ENCODE measurements at places on chromosomes 4 and X.

GRCh38 chr4:67437974-67438713 is 107.2 kb downstream of the CENPC start:
- no peak for DNase-seq

- no peak for DNase-seq
These were observed 87.6 kb upstream of the PLAC1 start for GRCh38 chrX:134745636-134746409.

GRCh38 chrX:23623797-23624196 is 43.5 kb upstream of the PRDX4 start:
- DNase-seq = no peak

- peak; percentile 14 for DNase-seq
These were observed 35.8 kb upstream of the PRDM8 start for GRCh38 chr4:80161413-80162058.

DNA sequence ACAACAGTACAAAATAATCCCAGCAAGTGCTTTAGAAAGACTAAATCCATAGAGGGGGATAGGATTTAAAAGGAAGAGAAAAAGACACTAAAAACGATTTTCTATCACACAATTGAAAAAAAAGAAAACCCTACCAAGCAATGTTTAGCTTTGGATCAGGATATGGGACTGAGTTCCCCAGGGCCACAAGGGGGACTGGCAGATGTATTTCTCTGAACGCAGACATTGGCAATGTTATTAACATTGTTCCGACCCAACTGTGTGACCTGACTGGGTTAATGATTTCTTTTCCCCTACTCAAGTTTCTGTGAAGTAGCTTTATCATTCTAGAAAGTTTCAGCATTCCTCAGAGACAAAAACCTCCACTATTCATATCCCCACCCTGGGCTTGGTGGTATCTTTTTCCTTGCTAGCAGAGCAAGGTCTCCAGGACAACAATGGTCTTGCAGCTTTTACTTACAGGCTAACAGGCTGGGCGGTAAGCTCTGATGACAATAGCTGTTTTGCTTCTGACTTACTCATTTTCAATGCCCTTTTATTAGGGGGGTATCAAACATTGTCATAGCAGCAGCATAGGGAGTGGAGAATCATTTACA is 25.8 kb downstream of the SLC7A11 start:
- no peak for DNase-seq

DNA sequence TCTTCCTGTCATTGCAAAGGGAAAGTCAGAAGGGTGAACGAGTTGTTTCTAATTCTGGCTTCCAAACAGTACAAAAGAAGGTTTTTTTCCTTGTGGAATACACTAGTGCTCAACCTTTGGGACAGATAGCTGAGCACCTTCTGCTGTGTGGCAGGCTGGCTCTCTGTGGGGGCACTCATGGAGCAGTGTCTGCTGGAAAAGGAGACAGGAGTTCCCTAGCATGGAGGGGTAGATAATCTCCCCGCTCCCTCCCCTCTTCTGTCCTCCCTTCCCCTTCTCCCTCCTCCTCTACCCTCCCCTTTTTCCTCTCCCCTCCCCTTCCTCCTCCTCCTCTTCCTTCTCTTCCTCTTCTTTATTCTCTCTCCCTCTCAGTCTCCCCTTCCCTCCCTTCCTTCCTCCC is 62.4 kb upstream of the MTM1 start:
- DNase-seq = no peak

DNA sequence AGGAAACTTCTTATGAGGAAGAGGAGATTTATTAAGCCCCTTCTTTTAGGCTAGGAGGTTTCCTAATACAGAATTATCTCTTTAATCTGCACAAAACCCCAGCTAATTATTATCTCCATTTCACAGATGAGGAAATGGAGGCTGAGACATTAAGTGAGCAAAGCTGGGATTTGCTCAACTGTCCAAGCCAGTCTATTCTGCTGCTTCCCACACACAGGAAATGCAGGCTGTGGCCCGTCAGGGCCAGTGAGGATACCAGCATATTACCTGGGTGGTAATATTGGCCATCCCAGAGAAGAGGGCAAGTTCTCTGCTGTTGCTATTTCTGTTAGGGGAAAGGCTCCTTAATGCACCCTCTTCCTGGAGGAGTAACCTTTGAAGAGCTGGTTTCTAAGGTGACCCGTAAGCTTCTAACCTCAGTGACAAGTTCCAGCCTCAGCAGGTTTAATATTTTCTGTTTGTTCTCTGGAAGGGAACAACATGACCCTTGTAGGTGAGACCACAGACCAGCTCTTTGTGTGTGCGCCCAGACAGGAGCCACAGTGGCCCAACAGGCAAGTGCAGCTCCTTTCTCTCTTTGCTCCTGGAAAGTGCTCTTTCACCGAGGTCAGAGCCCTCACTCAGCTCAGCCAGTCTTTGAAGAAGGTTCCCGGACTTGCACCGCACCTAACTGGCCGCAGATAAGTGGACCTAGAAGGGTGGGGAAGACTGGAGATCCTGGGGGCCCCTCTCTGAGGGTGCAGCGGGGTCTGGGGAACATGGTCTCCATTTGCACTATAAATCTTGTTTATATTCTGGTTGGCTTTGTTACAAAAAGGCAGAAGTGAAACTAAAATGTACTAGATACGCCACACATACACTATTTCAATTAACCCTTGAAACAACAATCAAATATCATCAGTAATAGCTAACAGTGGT is 35.5 kb downstream of the TBC1D9 start:
- peak; percentile 47 for DNase-seq

- DNase-seq = peak; percentile 26
These were observed 650.2 kb upstream of the DIPK2B start for GRCh38 chrX:45850775-45851433.

- no peak for DNase-seq
These were observed 56.7 kb downstream of the DOCK11 start for GRCh38 chrX:118552121-118552900.

- peak; percentile 82 for DNase-seq
These were observed 27.9 kb upstream of the TMSB4X start for GRCh38 chrX:12946838-12947544.

GRCh38 chr4:124334119-124334518 is 378.4 kb downstream of the ANKRD50 start:
- peak; percentile 36 for DNase-seq

DNA sequence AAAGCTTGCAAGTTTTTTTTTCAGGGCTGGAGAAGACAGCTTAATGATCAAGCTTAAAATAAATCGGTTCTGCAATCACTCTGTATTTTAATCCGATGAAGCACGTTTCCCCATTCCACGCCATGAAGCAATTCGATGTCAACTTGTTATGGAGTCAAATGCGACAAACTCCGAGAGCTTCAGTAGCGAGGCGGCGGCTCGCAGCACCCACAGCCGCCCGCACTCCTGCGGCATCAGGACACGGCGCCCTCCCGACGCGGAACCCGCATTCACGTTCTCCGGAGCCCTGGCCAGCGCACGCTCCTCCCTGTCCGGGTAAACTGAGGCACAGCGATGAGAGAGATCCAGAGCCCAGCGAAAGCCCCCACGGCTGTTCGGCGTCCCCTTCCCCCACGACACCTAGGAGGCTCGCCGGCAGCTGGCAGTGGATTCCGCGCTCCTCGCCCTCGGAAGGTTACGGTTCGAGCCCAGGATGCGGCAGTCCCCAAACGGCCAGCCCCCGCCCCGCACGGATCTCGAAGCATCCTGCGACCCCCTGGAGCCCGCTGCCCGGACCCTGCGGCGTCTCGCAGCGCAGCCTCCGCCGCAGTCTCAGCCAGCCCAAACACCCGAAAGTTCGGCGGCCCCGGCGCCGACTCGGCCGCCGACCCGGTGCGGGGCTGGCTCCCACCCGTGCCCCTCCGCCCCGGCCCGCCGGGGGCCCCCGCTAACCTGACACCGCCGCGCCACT is 507 bp downstream of the MFAP3L start:
- no peak for DNase-seq

- no peak for DNase-seq
These were observed 66.0 kb upstream of the PHOX2B start for GRCh38 chr4:41814565-41814964.

DNA sequence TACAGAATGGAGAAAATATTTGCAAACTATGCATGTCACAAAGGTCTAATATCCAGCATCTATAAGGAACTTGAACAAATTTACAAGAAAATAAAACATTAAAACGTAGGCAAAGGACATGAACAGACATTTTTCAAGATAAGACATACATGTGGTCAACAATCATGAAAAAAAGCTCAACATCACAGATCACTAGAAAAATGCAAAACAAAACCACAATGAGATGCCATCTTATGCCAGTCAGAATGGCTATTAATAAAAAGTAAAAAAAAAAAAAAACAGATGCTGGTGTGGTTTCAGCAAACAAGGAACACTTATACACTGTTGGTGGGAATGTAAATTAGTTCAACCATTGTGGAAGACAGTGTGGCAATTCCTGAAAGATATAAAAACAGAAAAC is 75.8 kb upstream of the IL13RA2 start:
- no peak for DNase-seq

GRCh38 chr4:184028561-184029374 is 123.7 kb downstream of the STOX2 start:
- DNase-seq = peak; percentile 8

GRCh38 chrX:38654302-38654701 is 93.0 kb downstream of the TSPAN7 start:
- peak; percentile 37 for DNase-seq

- DNase-seq = no peak
These were observed 1258.4 kb downstream of the FAM133A start for GRCh38 chrX:94932278-94932965.

GRCh38 chr4:40401631-40402030 is 66.5 kb downstream of the CHRNA9 start:
- no peak for DNase-seq

- no peak for DNase-seq
These were observed 2.2 kb upstream of the SYN1 start for GRCh38 chrX:47621851-47622250.

DNA sequence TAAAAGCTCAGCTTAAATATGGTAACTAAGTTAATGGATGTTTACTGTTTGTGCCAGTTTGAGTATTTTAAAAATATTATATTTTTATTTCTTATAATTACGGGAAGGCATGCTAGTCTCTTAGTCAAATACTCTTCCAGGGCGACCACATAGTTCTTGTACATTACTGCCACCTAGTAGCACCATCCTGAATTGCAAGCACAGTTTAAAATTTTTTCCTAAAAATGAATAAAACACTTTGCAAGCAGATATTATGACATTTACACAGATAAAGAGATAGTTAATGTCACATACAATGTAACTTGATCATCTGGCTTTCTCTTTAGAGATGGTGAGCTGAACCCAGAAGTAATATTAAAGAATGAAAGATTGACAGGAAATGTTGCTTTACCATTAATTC is 11.5 kb downstream of the NDP start:
- DNase-seq = no peak

- no peak for DNase-seq
These were observed 104.9 kb downstream of the TMEM131L start for GRCh38 chr4:153571006-153571545.

DNA sequence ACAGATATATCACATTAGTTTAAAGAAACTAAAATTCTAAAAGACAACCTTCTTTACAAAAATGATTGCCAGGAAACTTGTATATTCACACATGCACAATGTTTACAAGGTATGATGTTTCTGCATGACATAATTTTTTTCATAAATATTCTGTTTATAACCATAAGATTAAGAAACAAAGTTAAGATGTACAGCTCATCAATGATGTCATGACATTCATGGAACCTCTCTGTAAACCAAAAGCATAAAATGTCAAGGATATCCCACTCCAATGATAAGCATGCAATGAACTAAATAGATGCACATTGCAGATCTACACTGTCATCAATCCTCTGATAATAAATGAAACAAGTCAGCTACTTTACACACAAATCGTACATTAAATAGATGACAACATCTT is 136.0 kb downstream of the MAB21L2 start:
- DNase-seq = no peak

- DNase-seq = no peak
These were observed 383.4 kb downstream of the FAM133A start for GRCh38 chrX:94057385-94057784.

GRCh38 chrX:45479835-45480422 is 279.3 kb upstream of the DIPK2B start:
- DNase-seq = no peak

GRCh38 chr4:69057620-69058409 is 38.5 kb upstream of the UGT2B7 start:
- no peak for DNase-seq

GRCh38 chrX:3094261-3094660 is 53.0 kb downstream of the ARSF start:
- no peak for DNase-seq

GRCh38 chr4:55125763-55126541 is 557 bp upstream of the KDR start:
- no peak for DNase-seq

GRCh38 chr4:165009493-165010227 is 22.1 kb upstream of the TRIM60 start:
- DNase-seq = no peak

- no peak for DNase-seq
These were observed 32.2 kb downstream of the UNC5C start for GRCh38 chr4:95516528-95517017.

GRCh38 chr4:144411119-144411518 is 234.8 kb upstream of the HHIP start:
- no peak for DNase-seq

DNA sequence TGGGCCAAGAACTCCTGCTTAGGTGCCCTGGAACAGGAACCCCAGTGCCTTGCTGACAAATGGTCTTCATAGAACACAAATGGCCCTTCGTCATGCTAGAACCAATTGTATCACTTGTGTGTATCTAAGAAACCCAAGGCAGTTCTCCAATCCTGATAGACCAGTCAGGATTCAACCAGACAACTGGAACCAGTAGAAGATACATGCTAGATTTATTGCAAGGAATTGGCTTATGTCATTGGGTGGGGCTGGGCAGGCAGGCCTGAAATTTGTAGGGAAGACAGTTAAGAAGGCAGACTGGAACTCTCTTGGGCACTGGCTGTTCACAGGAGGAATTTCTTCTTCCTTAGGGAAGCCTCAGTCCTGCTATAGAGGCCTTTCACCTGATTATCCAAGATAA is 17.0 kb upstream of the TBL1X start:
- DNase-seq = no peak

DNA sequence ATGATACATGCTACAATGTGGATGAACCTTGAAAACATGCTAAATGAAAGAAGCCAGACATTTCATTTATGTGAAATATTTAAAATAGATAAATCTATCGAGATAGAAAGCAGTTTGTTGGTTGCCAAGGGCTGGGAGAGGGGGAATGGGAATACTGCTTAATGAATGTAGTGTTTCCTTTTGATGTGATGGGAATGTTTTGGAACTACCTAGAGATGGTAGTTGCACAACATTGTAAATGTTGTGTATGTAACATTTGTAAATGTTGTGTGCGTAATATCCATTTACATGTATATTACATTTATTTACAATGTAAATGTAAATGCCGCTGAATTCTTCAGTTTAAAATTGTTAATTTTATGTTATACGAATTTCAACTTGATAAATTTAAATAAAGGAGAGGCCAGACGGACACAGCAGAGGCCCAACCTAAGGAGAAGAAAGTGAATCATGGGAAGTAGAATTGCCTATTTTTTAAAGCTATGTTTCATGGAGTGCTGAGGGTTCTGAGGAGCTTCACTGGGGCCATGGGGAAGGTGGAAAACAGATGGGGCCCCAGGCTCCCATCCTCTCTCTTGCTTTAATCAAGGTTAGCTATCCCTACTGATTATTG is 60.0 kb upstream of the TEX13D start:
- no peak for DNase-seq

- no peak for DNase-seq
These were observed 13.9 kb downstream of the ANAPC10 start for GRCh38 chr4:145083891-145084605.

Measured in RPMI8226 (cell line).